Iris pigment epithelial cell (primary cell): ENCODE measurements at places on chromosomes 4 and X.

GRCh38 chrX:35722128-35722527, 76.0 kb upstream of the MAGEB16 start:
- no peak for DNase-seq

GRCh38 chr4:6362896-6363295, 93.2 kb downstream of the WFS1 start:
- peak; percentile 29 for DNase-seq

GRCh38 chr4:138267835-138268234, 25.7 kb upstream of the SLC7A11 start:
- DNase-seq, result peak; percentile 28

DNA sequence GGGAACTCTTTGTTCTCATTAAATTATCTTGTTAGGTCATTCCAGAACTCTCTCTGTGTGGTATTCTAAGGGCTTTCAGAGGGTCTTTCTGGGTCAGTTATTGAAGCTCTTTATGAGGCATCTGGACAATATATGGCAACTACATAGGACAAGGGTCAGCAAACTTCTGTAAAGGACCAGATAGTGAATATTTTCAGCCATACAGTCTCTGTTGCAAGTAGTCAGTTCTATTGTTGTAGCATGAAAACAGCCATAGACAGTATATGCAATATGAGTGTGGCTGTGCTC, 35.1 kb downstream of the HADH start:
- DNase-seq, result no peak

GRCh38 chr4:140866492-140867005, 110.4 kb upstream of the TBC1D9 start:
- DNase-seq, result no peak

DNA sequence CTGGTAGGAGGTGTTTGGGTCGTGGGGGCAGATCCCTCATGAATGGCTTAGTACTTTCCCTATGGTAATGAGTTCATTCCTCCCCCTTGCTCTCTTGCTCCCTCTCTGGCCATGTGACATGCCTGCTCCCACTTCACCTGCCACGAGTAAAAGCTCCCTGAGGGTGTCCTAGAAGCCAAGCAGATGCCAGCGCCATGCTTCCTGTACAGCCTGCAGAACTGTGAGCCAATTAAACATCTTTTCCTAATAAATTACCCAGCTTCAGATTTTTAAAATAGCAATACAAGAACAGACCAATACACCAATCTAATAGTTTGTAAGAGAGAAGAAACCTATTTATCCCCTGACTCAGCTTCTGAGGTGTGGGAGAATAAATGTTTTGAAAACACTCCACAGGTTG, 60.5 kb downstream of the FGFBP1 start:
- no peak for DNase-seq

- DNase-seq, result no peak
These were observed 297.5 kb upstream of the KLF3 start for GRCh38 chr4:38366456-38366855.

DNA sequence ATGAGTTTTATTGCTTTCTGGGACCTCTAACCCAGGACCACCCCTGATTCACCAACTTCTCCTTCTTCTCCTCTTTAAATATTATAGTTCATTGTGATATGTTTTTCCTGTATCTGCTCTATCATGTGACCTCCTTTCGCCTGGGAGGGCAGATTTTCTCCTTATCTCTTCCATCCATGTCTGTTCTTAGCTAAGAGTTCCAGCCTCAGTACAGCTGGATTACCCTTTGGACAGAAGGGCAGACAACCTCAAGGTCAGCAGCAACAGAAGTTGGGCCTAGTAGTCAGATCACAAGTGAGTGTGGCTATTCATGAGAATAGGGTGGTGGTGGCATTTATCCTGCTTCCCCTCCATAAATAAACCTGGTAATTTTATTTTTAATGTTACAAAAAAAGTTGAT, 5.7 kb upstream of the XK start:
- DNase-seq, result no peak

GRCh38 chrX:40410859-40411258, 169.9 kb upstream of the ATP6AP2 start:
- no peak for DNase-seq

DNA sequence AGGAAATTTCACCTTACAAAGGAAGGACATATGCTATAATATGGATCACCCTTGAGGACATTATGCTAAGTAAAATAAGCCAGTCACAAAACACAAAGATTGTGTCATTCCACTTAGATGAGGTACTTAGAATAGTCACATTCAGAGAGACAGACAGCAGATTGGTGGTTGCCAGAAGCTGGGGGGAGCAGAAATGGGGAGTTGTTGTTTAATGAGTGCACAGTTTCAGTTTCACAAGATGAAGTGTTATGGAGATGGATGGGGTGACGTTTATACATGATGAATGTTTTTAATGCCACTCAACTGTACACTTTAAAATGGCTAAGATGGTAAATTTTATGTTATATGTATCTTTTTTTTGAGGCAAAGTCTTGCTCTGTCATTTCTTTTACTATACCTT, 14.8 kb upstream of the SPON2 start:
- DNase-seq, result peak; percentile 77

GRCh38 chr4:111671756-111672155, 473.5 kb upstream of the FAM241A start:
- DNase-seq, result no peak

DNA sequence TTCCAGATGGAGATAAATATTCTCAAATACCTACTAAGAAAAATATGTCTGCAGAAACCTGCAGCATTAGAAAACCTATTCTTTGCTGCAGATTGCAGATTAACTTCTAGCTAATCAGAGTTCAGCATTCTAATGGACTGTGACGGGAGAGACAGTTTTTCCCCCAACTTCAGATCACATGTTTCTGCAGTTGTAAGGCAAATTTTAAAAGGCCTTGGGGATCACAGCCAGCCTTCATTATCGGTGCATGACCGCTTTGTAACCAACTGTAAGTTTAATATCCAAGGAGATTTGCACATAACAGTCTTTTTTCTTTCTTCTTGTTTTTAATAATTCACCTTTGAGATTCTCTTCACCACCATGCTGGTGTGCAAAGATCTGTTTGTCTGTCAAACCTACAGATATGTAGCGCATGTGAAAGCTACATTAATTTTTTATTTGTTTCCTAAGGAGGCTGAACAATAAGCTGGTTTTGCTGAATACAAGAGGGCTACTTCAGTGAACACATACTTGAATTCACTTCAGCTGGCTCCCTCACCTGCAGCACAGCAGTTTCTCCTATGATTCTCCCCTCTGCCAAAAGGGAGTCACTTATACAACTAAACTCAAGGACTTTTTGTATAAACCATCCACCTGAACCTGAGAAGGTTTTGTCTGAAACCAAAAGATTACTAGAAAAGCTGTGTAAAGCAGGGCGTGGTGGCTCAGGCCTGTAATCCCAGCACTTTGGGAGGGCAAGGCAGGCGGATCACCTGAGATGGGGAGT, 488.5 kb downstream of the RPA4 start:
- no peak for DNase-seq

DNA sequence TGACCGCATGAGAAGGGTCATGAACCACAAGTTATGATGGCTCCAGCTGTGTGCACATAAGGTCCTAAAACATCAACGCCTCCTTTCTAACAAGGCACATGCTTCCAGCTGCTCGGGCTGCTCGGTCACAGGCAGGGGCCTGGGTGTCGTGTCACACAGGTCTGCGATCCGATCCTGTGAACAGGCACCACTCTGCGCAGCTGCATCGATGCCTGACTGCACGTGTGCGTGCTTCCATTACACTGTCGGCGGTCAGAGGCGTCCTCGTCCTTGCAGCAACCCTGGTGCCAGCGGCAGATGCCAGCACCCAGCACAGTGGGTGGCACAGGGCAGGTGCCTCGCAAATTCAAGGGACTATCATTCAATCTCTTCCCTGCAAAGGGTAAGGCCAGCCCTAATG, 23.9 kb downstream of the ZFYVE28 start:
- no peak for DNase-seq

- peak; percentile 88 for DNase-seq
These were observed 34.1 kb downstream of the HTRA3 start for GRCh38 chr4:8303485-8304281.

DNA sequence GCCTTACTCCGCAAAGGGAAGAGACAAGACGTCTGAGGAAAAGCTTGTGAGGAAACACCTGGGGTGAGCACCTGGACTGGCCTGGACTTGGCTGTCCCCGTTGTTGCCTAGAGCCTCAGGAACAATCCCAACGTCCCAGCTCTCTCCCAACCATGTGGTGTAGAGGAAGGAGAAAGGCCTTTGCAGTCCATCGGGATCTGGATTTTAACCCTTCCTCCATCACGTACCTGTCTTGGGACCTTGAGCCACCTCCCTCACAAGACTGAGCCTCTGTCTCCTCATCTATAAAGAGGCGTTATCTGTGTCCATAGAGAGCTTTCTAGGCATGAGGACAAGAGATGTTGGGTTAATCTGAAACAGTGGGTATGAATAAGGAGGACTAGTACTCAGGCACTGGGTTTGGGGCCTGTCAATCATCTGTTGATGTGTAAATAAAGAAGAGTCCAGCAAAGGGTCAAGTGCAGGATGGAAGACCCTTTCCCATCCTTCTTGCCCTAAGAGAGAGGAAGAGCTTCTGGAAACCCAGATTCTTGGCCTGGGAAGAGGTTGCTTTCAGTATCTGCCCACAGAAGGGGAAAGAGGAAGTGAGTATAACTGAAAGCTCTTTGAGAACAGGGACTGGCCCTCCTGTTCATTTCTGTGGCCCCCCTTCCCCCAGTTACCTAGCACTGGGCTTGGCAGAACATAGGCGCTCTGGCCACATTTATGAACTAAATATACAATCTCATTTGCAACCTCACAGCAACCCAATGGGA, 137.1 kb downstream of the PJA1 start:
- DNase-seq, result no peak

DNA sequence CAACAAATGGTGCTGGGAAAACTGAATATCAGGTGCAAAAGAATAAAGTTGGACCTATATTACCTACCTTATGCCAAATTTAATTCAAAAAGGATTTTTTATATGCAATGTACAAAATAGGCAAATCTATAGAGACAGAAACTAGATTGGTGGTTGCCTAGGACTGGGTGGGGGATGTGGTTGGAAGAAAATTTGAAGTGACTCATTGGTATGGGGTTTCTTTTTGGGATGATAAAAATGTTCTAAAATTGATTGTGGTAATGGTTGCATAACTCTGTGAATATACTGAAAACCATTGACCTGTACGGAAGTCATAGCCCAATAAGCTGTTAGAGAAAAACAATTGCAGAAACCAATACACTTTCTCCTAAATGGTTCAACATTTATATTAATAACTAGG, 72.1 kb downstream of the COL4A5 start:
- peak; percentile 61 for DNase-seq
